Osteoblast (primary cell): ENCODE measurements at places on chromosomes 7 and 10.

DNA sequence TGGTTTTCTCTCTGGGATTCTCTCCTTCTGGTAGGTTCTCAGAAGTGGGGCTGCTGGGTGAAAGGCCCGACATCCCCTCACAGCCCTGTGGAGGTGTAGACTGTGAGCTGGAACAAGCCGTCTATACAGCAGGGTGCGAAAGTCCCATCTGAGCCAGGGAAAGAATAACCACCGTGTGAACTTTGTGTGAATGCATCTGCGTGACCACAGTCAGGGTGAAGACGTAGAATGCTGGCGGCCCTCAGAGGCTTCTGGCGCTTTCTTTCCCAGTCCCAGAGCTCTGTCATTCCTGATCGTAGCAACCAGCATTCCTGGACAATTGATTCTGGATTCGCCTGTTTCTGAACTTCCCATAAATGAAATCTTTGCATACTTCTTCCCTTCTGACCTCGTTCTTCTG is 30.0 kb downstream of the ELFN1 start:
- H3K27ac ChIP-seq = no peak overlapping the region
- H3K27me3 ChIP-seq = no peaks in the 10 kb centered on the region
- no peak for DNase-seq
- H3K4me3 ChIP-seq = no peak overlapping the region
- H3K36me3 ChIP-seq = no peaks in the 10 kb centered on the region

DNA sequence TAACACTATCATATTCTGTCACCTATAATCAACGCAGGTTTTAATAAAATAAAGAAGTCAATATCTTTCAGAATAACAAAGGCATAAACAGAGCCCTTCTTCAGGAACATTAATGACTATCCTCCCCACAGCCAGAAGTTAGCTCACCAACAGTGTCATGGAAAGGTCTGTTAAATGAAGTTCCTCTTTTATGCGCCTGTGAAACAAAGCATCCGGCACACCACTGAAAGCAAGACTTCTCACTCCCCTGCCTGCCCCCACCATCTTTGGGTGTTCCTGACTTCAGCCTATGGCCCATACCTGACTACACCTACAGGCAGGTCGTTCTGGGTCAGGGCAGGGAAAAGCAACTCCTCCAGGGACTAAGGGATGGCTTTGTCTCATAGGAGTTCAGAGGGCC is 205.4 kb downstream of the FANK1 start:
- H3K27me3 ChIP-seq = no peaks in the 10 kb centered on the region
- H3K4me3 ChIP-seq = no peak overlapping the region
- no peak for DNase-seq
- H3K36me3 ChIP-seq = peaks cover 80% of the 10 kb centered on the region
- no peak overlapping the region for H3K27ac ChIP-seq

DNA sequence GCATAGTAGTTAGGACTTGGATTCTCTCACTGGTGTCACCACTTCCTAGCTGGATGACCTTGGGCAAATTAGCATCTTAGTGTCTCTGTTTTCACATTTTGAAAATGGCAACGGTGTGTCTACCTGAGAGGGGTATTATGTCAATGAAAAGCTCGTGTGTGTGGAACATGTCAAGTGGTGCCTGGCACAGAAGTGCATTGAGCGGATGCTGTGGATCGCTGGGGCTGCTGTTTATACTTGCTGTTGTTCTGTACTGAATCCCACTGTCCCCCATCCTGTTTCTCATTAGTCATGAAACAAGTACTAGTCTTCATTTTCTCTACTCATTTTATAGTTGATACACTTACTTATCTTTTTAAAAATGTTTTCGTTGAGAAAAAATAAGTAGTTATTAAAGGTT is 26.1 kb downstream of the RBM33 start:
- H3K36me3 ChIP-seq = no peaks in the 10 kb centered on the region
- DNase-seq = no peak
- H3K4me3 ChIP-seq = no peak overlapping the region
- H3K27ac ChIP-seq = peak overlapping the region; percentile 56
- H3K27me3 ChIP-seq = no peaks in the 10 kb centered on the region
- H3K4me1 ChIP-seq = peaks cover 28% of the 10 kb centered on the region

GRCh38 chr7:63998549-63998948 is at the start of gene ZNF722:
Gene ZNF722 (plus strand): TSS chr7:63998849. CDS start chr7:63998962, 113 bp downstream.
- DNase-seq = no peak
- H3K4me1 ChIP-seq = no peaks in the 10 kb centered on the region
- no peaks in the 10 kb centered on the region for H3K36me3 ChIP-seq
- H3K27me3 ChIP-seq = no peaks in the 10 kb centered on the region

DNA sequence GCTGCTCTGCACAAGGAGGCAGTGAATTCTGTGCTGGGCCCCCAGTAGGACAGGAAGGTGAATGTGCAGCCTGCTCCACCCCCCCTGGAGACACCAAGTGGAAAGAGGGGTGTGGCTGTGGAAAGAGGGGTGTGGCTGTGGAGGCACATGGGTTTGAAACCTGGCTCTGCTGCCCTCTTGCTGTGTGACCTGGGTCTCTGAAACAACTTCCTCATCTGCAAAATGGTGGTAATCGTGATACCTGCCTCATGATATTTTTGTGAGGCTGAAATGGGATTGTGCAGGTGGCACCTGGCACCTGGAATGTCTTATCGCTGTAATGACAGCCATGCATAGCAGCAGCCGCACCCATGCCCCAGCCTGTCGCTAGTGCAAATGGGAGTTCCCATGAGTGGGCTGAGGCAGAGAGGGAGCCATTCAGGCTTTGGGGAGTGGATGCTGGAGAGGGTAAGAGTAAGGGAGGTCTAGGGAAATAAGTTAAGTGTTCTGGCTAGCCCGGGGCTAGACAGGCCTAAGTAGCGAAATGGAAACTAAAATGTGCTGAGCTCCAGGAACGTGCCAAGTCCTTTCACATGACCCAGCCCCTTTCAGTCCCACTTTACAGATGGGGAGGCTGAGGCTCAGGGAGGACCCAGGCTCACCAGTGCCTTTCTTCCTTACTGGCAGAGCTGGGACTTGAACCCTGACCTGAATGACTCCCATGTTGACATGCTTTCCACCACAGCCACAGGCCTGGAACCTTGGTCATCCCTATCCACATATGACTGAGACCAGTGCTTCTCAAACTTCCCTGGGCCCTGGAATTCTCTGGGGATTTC is 35.0 kb downstream of the C10orf105 start:
- H3K27me3 ChIP-seq = peaks cover 20% of the 10 kb centered on the region
- no peaks in the 10 kb centered on the region for H3K36me3 ChIP-seq
- no peak overlapping the region for H3K27ac ChIP-seq

GRCh38 chr7:96691702-96692101 is 17.9 kb downstream of the SEM1 start:
- peaks cover 12% of the 10 kb centered on the region for H3K36me3 ChIP-seq
- no peak for DNase-seq
- H3K27me3 ChIP-seq = no peaks in the 10 kb centered on the region
- H3K4me1 ChIP-seq = no peaks in the 10 kb centered on the region
- H3K27ac ChIP-seq = no peak overlapping the region
- H3K4me3 ChIP-seq = no peak overlapping the region

GRCh38 chr7:138032186-138032585 is 30.3 kb upstream of the CREB3L2 start:
- H3K4me1 ChIP-seq = no peaks in the 10 kb centered on the region
- H3K36me3 ChIP-seq = no peaks in the 10 kb centered on the region
- no peak for DNase-seq
- no peak overlapping the region for H3K27ac ChIP-seq
